ENCODE measurements at places on chromosomes 4 and X. TPM values are rescaled to one million over a fixed set of nuclear protein-coding genes. Genes with fewer than 3 reads are reported as not detected.

- H3K27ac ChIP-seq = no peak overlapping the region
- peaks cover 4% of the 10 kb centered on the region for H3K4me1 ChIP-seq
- no peak overlapping the region for H3K4me3 ChIP-seq
- H3K36me3 ChIP-seq = no peaks in the 10 kb centered on the region
Observed at GRCh38 chr4:13989501-13989900, 362.0 kb upstream of the BOD1L1 start.

DNA sequence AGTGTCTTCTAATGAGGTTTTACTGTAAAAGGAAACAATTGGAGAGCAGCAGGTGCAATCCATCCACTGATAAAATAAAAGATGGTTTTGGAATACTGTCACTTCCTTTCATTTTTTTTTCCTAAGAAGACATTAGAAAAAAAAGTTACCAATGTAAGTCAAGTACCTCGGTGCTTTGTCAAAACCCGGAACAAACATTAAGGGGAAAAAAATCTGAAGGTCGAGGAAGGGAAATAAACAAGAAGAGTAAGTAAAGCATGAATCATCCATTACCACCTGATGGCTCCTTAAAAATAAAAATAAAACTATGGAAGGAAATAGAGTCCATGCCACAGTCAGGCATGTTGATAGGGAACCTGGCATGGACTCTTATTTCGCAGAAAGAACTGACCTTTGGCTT, 15.3 kb upstream of the XPNPEP2 start:
- H3K27me3 ChIP-seq = no peaks in the 10 kb centered on the region
- DNase-seq = no peak
- H3K36me3 ChIP-seq = no peaks in the 10 kb centered on the region
- no peak overlapping the region for H3K4me3 ChIP-seq

- no peaks in the 10 kb centered on the region for H3K4me1 ChIP-seq
- H3K36me3 ChIP-seq = no peaks in the 10 kb centered on the region
- no peaks in the 10 kb centered on the region for H3K27me3 ChIP-seq
- no peak overlapping the region for H3K4me3 ChIP-seq
Observed at GRCh38 chr4:55256787-55257186, 89.3 kb upstream of the SRD5A3 start.

GRCh38 chr4:151860561-151861093, 99.8 kb upstream of the GATB start:
- no peak overlapping the region for H3K4me3 ChIP-seq
- no peak overlapping the region for H3K27ac ChIP-seq
- no peaks in the 10 kb centered on the region for H3K27me3 ChIP-seq
- DNase-seq = no peak
- no peaks in the 10 kb centered on the region for H3K4me1 ChIP-seq

GRCh38 chr4:4461850-4462249, 74.9 kb downstream of the NSG1 start:
- no peaks in the 10 kb centered on the region for H3K27me3 ChIP-seq
- DNase-seq = peak; percentile 19
- peaks cover 4% of the 10 kb centered on the region for H3K4me1 ChIP-seq
- no peak overlapping the region for H3K27ac ChIP-seq
- H3K4me3 ChIP-seq = no peak overlapping the region

DNA sequence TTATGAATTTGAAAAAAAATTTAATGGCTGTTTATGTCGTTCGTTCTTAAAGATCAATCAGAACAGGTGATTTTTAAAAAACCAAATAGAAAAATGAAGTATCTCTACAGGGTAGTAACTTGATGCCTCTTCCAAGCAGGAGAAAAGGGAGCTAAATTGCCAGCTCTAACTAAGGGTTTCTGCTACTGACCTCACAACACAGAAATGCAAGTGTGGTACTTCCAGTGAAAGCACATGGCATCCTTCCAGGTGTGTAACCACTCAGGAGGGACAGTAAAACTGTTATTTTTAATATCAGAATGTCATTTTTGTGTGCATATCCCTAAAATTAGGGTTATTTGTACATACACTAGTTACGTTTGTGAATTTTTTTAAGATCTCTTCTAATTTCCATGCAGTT, 116.8 kb upstream of the ZCCHC13 start:
- no peak for DNase-seq
- H3K27ac ChIP-seq = no peak overlapping the region
- no peaks in the 10 kb centered on the region for H3K36me3 ChIP-seq
- H3K4me3 ChIP-seq = no peak overlapping the region

IGSF1 gene
- total RNA-seq = 0.27 TPM

DNA sequence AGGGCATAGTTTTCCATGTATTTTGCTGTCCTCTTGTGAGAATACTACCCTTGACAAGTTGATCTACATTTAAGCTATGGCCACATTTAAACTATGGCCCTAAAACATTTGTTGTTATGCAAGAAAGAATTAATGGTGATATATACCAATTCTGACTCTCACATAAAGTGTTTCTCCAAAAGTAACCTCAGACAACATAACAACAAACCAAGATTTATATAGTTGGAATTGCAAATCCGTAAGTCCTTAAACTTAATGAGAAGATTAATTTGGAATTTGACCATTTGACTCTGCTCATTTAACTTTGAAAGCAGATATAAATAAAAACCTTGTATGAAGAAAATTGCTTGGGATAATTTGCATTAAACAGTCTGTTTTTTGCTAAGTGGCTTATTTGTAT, 38.9 kb downstream of the RUFY3 start:
- no peak overlapping the region for H3K4me3 ChIP-seq
- DNase-seq = no peak
- H3K27ac ChIP-seq = no peak overlapping the region
- H3K36me3 ChIP-seq = no peaks in the 10 kb centered on the region

DNA sequence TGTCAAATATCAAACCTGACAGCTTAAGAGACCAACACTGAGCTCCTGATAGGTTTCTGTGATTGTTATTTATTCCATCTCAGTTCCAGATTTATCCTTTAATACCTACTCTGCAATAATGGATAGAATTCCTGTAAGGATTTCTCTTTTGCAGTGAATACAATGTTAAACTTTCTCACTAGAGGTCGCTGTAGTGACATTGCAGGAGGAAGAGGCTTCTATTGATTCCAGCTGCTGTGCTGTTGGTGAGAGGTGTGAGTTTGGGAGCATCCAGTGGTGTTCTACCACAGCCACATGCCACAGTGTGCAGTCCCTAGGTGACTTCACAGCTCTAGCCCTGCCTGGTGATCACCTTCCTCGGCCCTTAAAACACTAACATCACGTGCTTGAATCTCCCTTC, 34.6 kb upstream of the DCAF8L2 start:
- H3K4me3 ChIP-seq = no peak overlapping the region
- no peaks in the 10 kb centered on the region for H3K27me3 ChIP-seq
- H3K4me1 ChIP-seq = no peaks in the 10 kb centered on the region
- H3K27ac ChIP-seq = no peak overlapping the region
- H3K36me3 ChIP-seq = no peaks in the 10 kb centered on the region

- no peaks in the 10 kb centered on the region for H3K27me3 ChIP-seq
- no peak overlapping the region for H3K4me3 ChIP-seq
- no peak overlapping the region for H3K27ac ChIP-seq
- H3K36me3 ChIP-seq = no peaks in the 10 kb centered on the region
- no peak for DNase-seq
Observed at GRCh38 chrX:76159453-76159852, 13.4 kb upstream of the PBDC1 start.

DNA sequence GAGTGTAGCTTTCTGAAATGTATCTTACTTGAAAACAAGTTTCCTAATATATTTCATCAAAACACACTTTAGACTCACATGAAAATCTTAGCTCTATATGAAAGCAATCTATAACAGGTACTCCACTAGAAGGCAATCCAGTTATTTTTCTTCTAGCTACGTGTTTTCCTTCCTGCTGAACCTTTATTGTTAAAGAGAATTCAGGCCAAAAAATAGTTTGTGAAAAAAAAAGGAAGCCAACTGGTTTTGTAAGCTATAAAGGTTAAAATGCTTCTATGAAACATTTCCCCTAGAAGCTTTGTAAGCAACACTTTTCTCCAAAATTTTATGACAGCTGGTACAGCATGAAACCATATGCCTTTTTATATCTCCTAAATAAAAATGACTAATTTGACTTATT, 304.7 kb upstream of the DIAPH2 start:
- H3K27me3 ChIP-seq = no peaks in the 10 kb centered on the region
- no peak for DNase-seq
- H3K4me1 ChIP-seq = no peaks in the 10 kb centered on the region

- H3K27me3 ChIP-seq = no peaks in the 10 kb centered on the region
- H3K4me3 ChIP-seq = no peak overlapping the region
- DNase-seq = no peak
- H3K27ac ChIP-seq = no peak overlapping the region
- H3K36me3 ChIP-seq = no peaks in the 10 kb centered on the region
Observed at GRCh38 chr4:174389439-174389838, 105.7 kb downstream of the CEP44 start.

DNA sequence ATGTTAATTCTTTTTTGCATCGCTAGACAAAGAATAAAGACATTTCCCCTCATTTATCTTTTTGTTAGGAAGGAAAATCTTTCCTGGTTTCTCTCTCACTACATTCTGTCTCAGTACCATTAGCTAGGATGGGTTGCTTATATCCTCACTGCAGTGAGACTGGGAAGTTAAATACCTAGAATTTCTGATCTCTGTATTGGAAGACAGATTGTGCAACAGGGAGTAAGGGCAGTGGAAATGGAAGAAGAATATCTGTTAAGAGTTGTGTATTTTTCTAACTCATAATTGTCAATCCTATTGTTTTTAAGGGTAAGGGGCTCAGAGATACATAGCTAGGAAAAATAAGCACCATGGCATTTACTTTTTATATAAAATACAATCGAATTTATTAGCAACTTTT, 19.6 kb downstream of the PTPN13 start:
- H3K27me3 ChIP-seq = no peaks in the 10 kb centered on the region
- H3K4me3 ChIP-seq = no peak overlapping the region
- no peak overlapping the region for H3K27ac ChIP-seq
- no peak for DNase-seq
- H3K4me1 ChIP-seq = no peaks in the 10 kb centered on the region

GRCh38 chr4:96343836-96344235, 503.9 kb downstream of the PDHA2 start:
- no peaks in the 10 kb centered on the region for H3K27me3 ChIP-seq
- H3K4me1 ChIP-seq = no peaks in the 10 kb centered on the region
- no peak overlapping the region for H3K27ac ChIP-seq
- H3K36me3 ChIP-seq = no peaks in the 10 kb centered on the region

DNA sequence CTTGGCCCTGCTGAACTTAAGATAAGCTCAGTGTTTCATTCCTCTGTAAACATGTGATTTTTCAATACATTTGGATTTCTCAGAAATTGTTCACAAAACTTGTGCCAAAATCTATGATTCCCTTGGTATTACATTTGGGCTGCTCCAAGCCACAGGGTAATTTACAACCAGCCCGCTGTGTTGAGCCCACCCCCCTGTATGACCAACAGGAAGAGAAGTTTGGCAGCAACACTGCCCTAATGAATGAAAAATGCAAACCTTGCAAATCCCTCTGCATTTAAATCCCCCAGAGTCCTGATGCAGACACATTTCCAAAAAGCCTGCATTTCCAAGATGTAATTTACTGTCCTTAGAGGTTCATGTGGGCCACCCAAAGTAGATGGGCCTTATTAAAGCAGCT, 34.1 kb upstream of the GAB1 start:
- peaks cover 5% of the 10 kb centered on the region for H3K4me1 ChIP-seq
- no peak overlapping the region for H3K27ac ChIP-seq
- no peak for DNase-seq
- no peaks in the 10 kb centered on the region for H3K36me3 ChIP-seq

DNA sequence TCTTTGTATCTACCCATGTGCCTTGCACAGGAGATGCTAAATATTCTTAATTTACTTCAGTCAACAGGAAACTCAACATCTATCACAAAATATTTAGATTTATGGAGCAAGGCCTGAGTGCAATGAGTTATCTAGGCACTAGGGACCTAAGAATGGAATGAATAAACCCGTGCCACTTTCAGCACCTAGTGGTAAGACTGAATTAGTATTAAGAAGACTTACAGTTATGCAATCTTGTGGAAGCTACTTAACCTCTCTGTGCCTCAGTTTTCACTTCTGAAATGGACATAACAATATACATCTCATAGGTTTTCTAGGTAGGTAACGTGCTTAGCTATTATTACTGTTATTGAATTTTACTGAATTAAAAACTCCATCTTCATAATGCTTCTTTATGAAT, 144.6 kb upstream of the MAP3K15 start:
- H3K27ac ChIP-seq = no peak overlapping the region
- H3K36me3 ChIP-seq = no peaks in the 10 kb centered on the region
- H3K27me3 ChIP-seq = no peaks in the 10 kb centered on the region
- no peaks in the 10 kb centered on the region for H3K4me1 ChIP-seq
- DNase-seq = no peak
- no peak overlapping the region for H3K4me3 ChIP-seq

RAB39B gene
- total RNA-seq = not detected

DNA sequence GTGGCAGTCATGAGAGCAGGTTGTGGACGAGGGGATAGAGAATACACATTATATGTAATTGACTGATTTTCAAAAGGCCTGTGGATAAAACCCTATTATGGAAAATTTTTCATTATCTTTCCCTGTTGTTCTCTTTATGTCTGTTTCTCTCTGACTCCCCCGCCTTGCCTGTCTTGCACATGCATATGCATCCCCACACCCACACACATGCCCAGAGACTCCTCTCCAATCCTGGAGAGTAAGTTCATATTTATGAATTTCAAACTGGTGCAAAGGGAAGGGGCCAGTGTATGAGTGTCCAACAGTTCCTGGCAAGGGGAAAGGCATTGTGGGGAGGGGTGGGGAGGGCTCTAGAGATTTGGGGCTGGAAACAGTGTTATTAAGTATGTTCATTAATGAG, 60.8 kb upstream of the ARHGAP36 start:
- no peaks in the 10 kb centered on the region for H3K4me1 ChIP-seq
- no peak overlapping the region for H3K27ac ChIP-seq
- no peak overlapping the region for H3K4me3 ChIP-seq
- DNase-seq = no peak
- no peaks in the 10 kb centered on the region for H3K27me3 ChIP-seq
- no peaks in the 10 kb centered on the region for H3K36me3 ChIP-seq

- H3K27ac ChIP-seq = peak overlapping the region; percentile 24
- H3K36me3 ChIP-seq = no peaks in the 10 kb centered on the region
- H3K4me3 ChIP-seq = no peak overlapping the region
Observed at GRCh38 chrX:132837126-132837525, 121.3 kb downstream of the HS6ST2 start.

PDLIM3 gene
- 139 TPM for total RNA-seq

SAGE1 gene
- total RNA-seq = not detected

DNA sequence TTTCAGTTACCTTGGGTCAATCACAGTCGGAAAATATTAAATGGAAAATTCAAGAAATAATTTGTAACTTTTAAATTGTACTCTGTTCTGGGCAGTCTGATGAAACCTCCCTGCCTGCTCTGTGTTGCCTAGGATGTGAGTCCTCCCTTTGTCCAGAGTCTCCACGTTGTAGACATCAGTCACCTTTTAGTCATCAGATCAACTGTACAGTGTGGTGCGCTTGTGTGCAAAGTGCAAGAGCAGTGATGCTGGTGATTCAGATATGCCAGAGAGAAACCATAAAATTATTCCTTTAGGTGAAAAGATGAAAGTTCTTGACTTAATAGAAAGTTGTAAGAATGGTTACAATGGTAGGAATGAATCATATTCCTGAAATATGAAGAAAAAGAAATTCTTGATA, 1.4 kb downstream of the SPATA4 start:
- DNase-seq = no peak
- H3K4me3 ChIP-seq = no peak overlapping the region
- no peak overlapping the region for H3K27ac ChIP-seq
- H3K36me3 ChIP-seq = no peaks in the 10 kb centered on the region

- H3K27me3 ChIP-seq = peaks cover 2% of the 10 kb centered on the region
- no peak for DNase-seq
- no peak overlapping the region for H3K4me3 ChIP-seq
- no peaks in the 10 kb centered on the region for H3K36me3 ChIP-seq
Observed at GRCh38 chr4:5912614-5913019, 19.7 kb upstream of the CRMP1 start.

- DNase-seq = no peak
- H3K27ac ChIP-seq = peak overlapping the region; percentile 21
- no peaks in the 10 kb centered on the region for H3K36me3 ChIP-seq
- H3K27me3 ChIP-seq = no peaks in the 10 kb centered on the region
Observed at GRCh38 chr4:11470438-11471045, 41.8 kb upstream of the HS3ST1 start.

HSFX4 gene
- total RNA-seq = not detected

Measured in transverse colon (tissue), 4 donors.